ENCODE measurements at places on chromosomes 7 and 10. TPM values are rescaled to one million over a fixed set of nuclear protein-coding genes. Genes with fewer than 3 reads are reported as not detected.

The FAM25C gene
- not detected for total RNA-seq

The HGF gene
- 101 TPM for total RNA-seq

The AUTS2 gene
- 5.1 TPM for total RNA-seq

The ST8SIA6 gene
- total RNA-seq, result not detected

The TCERG1L gene
- not detected for total RNA-seq

The PRTFDC1 gene
- total RNA-seq, result 22.9 TPM

The ZNF92 gene
- 8.6 TPM for total RNA-seq

The C7orf33 gene
- not detected for total RNA-seq

The ZNF804B gene
- not detected for total RNA-seq

The CTTNBP2 gene
- total RNA-seq, result 7.0 TPM

The WBP1L gene
- total RNA-seq, result 39.2 TPM

The KAZALD1 gene
- total RNA-seq, result 6.2 TPM

The ZNF488 gene
- total RNA-seq, result under 0.01 TPM

The HTR5A gene
- total RNA-seq, result not detected

The KCNH2 gene
- total RNA-seq, result 4.4 TPM

The OR13A1 gene
- total RNA-seq, result not detected

The C10orf105 gene
- total RNA-seq, result under 0.01 TPM

The SLIT1 gene
- 0.11 TPM for total RNA-seq

The CYP2C19 gene
- total RNA-seq, result not detected

The CFAP43 gene
- total RNA-seq, result 0.11 TPM

The R3HCC1L gene
- total RNA-seq, result 16.0 TPM

The ANKRD2 gene
- total RNA-seq, result 0.66 TPM

The HOXA5 gene
- 0.66 TPM for total RNA-seq

The PODXL gene
- 3.2 TPM for total RNA-seq

The SVOPL gene
- not detected for total RNA-seq

The FANK1 gene
- 3.7 TPM for total RNA-seq

The NUTM2D gene
- 0.62 TPM for total RNA-seq

The RNF32 gene
- total RNA-seq, result 1.2 TPM

The ZP3 gene
- 0.55 TPM for total RNA-seq

The PTF1A gene
- total RNA-seq, result not detected

The FAM221A gene
- 2.0 TPM for total RNA-seq

The HEPACAM2 gene
- not detected for total RNA-seq

The TUBAL3 gene
- not detected for total RNA-seq

The HABP2 gene
- total RNA-seq, result not detected

The CRCP gene
- total RNA-seq, result 22.4 TPM

The FGL2 gene
- 0.22 TPM for total RNA-seq

Data from uterine smooth muscle cell (primary cell).